ENCODE measurements at places on chromosomes 1 and 21.
A peak's percentile ranks its signal among the peaks of the same experiment; 100 is the strongest.

DNA sequence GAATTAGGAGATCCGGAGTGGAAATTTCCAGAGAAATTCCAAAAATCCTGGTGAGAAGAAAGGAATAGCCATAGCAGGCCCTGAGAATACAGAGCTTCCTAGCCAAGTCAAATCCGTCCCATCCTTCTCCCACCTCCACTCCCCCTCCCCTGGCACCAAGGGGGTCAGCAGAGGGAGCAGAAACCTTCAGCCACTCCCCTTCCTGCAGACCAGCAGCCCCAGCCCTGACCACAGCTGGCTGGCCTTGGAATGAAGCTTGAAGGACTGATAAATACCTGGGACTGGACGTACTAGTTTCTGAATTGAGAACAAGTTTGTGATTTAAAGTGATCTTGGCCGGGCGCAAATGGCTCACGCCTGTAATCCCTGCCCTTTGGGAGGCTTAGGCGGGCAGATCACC lies 13.8 kb upstream of the RIPPLY3 start:
- no peak for DNase-seq

DNA sequence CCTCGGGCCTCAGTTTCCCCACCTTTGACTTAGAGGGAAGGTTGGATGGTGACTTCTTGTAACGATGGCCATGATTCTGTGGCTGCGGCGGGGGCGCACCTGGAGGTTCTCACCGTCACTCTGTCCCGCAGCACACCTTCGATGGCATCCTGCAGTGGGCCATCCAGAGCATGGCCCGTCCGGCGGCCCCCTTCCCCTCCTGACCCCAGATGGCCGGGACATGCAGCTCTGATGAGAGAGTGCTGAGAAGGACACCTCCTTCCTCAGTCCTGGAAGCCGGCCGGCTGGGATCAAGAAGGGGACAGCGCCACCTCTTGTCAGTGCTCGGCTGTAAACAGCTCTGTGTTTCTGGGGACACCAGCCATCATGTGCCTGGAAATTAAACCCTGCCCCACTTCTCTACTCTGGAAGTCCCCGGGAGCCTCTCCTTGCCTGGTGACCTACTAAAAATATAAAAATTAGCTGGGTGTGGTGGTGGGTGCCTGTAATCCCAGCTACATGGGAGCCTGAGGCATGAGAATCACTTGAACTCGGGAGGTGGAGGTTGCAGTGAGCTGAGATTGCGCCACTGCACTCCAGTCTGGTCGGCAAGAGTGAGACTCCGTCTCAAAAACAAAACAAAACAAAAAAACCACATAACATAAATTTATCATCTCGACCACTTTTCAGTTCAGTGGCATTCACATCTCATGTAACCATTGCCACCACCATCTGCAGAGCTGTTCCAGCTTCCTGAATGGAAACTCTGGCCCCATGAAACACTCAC lies 2.1 kb upstream of the PFKL start:
- DNase-seq, result peak; percentile 86

- no peak for DNase-seq
Measured at GRCh38 chr1:45968941-45969666, 163.3 kb downstream of the PIK3R3 start.

DNA sequence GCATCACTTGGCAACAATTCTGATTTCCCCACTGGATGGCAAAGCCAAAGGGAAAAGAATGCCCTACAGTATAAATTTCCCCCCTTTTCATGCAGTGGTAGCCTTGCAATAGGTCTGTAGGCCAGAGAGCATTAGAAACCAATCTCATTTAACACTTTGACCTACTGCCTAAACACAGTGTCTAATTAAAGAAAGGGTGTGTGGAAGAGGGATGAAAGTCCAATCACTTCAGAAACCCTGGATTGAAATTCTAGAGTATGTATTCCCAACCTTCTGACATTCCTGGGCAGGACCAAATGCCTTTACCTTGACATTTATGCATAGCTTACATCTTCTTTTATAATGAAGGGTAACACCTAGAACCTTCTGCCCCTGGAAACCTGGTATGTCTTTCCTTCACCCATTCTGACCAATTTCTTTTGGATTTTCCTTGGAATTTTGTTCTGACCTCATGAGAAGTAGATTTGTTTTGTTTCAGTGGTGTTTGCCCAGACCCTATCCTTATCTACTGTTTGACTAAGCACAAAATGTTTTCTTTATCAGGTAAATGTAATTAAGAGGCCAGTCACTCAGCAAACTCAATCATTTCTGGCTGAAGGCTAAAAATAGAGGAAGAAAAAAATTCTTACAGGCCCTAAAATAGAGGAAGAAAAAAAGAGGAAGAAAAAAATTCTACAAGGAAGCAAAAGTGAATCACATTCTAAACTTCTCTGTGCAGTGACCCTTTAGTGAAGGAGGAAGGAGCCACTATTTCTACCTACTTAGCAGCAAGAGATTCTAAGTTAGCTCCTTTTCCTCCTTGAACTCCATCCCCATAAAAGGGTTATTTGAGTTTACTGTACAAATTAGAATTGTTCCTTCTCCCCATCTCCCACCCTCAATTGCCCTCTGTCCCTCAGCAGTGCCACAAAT lies 129.5 kb upstream of the DSCAM start:
- no peak for DNase-seq

DNA sequence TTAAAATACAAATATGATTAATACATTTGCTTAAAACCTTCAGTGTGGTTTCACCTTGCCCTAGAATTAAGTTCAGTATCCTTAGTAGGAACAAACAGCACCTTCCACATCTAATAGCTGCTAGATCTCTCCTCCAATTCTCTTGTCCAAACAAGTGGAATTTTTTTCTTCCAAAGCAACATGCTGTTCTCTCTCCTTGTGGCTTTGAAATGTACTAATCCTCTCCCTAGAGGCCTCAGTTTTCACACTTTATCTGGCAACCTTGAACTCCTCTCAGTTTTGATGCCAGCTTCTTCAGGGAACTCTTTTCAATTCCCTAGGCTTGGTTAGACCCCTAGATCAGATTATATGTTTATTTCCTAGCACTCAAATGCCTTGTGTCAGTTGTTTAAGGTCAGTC lies 87.0 kb downstream of the GLUL start:
- DNase-seq, result no peak

GRCh38 chr1:115077984-115078330 lies 11.3 kb downstream of the TSPAN2 start:
- DNase-seq, result no peak

- DNase-seq, result no peak
Measured at GRCh38 chr1:44549510-44549909, 124.8 kb downstream of the TMEM53 start.

- DNase-seq, result no peak
Measured at GRCh38 chr21:44603911-44604310, 3.5 kb downstream of the KRTAP10-7 start.

GRCh38 chr21:46151989-46152926 lies 3.1 kb downstream of the FTCD start:
- peak; percentile 10 for DNase-seq

DNA sequence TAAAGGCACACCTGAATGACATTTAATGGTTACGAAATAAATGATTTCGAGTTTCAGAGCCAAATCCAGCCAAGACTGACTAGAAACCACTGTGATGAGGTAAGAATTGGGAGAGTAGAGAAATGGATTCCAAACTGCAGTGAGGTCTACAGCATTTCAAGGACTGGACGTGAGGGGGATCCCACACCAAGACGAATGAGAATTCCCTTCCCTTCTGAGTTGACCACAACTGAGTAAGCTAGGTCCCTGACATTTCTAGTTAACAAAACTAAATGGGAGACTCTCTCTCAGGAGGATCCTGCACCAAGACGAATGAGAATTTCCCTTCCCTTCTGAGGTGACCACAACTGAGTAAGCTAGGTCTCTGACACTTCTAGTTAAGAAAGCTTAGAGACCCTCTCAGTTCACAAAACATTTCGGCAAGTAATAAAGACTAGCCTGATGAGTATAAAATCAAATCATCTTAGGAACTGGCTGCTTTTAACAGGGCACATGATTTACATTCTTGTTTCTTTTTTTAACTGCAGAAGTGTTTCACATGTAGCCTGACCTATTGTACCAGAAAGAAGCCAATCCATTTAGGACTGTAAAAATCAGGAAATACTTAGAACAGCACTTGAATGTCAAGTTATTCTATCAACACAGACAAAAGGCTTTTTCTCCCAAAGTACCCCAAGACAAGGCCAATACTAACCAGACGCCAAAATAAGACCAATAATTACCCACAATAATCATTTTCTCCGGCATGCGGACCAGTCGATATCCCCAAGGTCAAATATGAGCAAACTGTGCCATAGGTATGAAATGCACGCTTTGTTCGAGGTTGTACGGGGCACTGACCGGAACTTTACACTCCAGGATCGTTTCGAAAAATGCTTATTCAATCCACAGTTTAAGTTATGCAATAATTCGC lies 1.4 kb upstream of the SPATA1 start:
- DNase-seq, result no peak

GRCh38 chr1:204070895-204071294 lies 2.0 kb upstream of the SOX13 start:
- DNase-seq, result no peak

- DNase-seq, result no peak
Measured at GRCh38 chr1:81706650-81707435, 93.9 kb upstream of the ADGRL2 start.

GRCh38 chr1:204341380-204341779 lies 18.3 kb downstream of the PLEKHA6 start:
- no peak for DNase-seq

GRCh38 chr1:119367432-119368124 lies 1.0 kb upstream of the HAO2 start:
- no peak for DNase-seq

DNA sequence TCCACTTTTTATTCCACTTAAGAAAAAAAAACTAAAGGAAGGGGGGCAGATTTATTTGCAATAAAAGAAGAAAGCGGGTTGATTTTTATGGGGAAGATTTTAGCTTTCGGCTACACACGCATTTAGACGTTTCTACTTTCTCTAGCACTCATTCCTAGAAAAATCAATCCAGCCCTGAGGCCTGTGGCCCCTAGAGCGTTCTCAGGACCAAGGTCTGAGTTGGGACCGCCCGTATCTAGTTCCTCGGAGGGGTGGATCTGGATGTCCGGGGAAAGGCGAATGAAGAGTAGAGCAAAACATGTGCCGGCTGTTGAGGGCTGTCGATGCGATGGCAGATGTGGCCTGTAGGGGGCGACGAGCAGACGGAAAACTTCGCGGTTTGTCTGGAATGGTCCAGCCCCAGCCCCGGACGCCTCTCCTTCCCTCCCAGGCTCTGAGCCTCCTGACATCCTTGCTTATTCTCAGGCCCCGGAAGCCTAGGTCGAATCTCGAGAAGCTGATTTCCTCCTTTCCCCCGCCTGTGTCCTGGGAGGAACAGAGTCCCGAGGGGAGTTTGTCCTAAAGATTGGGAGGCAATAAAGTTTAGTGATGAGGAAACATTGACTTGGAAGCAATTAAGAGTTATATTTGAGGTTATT lies 5.2 kb downstream of the FOXD3 start:
- DNase-seq, result peak; percentile 78

- DNase-seq, result peak; percentile 65
Measured at GRCh38 chr1:15153842-15154479, 414 bp downstream of the TMEM51 start.

DNA sequence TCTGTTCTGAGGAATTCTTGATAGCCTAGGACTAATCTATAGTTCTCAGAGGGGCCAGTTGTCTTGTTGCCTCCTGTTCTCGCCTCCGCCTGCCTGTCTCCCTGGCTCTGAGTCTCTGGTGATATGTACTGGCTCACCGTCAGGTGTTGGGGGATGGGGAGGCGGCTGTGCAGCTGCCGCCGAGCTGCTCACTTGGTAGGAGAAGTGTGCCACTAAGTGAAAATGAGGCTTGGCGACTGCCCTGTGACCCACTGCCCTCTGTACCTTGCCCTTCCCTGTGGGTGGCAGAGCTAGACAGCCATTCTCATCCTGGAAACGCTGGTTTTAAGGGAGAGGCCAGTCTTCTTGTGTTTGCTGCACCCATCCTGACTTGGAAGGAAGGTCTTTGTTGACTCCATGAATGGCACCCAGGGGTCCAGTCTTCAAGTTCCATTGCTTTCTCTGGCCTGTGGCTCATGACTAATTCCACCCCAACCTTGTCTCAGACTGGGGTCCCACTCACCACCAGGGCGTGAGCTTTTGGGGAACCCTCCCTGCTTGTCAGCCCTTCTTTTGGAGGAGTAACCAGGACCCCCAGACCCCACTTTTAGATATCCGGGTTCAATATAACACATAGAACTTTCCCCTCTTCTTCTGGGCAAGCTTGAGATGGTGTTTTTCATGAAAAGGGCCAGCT lies 120.6 kb downstream of the CACNA1E start:
- DNase-seq, result no peak

- DNase-seq, result no peak
Measured at GRCh38 chr1:93969371-93969770, 60.1 kb upstream of the GCLM start.

DNA sequence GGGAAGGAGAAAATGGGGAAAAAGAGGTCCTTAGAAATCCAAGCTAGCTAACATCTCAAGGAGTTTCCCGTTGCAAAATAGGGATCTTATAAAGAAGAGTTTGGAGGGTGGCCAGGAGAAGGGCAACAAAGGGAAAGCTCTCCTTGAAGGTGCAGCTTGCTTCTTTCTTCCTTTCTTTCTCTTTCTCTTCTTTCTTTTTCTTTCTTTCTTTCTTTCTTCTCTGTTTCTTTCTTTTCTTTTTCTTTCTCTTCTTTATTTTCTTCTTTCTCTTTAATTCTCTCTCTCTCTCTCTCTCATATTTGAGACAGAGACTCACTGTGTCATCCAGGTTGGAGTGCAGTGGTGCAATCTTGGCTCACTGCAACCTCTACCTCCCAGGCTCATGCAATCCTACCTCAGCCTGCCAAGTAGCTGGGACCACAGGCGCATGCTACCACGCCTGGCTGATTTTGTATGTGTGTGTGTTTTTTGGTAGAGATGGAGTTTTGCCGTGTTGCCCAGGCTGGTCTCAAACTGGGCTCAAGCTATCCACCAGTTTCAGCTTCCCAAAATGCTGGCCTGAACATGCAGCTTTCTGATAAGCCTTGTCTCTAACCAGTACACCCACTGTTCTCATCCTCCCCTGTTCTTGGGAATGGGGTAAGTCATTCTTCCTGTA lies 44.4 kb downstream of the RNF11 start:
- DNase-seq, result no peak

GRCh38 chr21:15141261-15141970 lies 76.6 kb upstream of the NRIP1 start:
- DNase-seq, result no peak

GRCh38 chr1:90993245-90993644 lies 28.6 kb downstream of the ZNF644 start:
- no peak for DNase-seq

DNA sequence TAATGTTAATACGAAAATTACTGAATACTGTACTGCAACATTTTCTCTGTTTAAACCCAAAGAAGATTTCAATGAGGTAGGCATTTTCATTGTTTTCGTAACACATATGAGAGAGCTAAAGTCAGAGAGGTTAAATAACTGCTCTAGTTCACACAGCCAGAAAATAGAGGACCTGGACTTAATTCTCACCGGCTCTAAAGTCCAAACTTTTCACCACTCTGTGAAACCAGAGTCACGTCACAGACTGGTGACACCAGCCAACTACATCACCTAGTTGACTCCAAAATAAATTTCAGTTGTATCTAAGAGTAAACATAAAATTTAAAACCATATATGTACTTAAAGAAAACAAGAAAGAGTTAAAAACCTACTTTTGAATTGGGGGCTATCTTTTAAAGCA lies 146.7 kb downstream of the FCRL5 start:
- DNase-seq, result no peak

GRCh38 chr1:234270581-234271242 lies 102.5 kb upstream of the COA6 start:
- no peak for DNase-seq

GRCh38 chr1:223748773-223749733 lies 36.7 kb downstream of the CAPN2 start:
- DNase-seq, result peak; percentile 80

- no peak for DNase-seq
Measured at GRCh38 chr1:99731384-99731783, 35.1 kb downstream of the FRRS1 start.

- no peak for DNase-seq
Measured at GRCh38 chr1:73564294-73564693, 633.7 kb downstream of the LRRIQ3 start.
